ENCODE measurements at places on chromosomes 2 and 18.

GRCh38 chr2:199602271-199602895, 144.6 kb upstream of the SATB2 start:
- DNase-seq = no peak

- no peak for DNase-seq
Measured at GRCh38 chr18:3466045-3466444, 16.1 kb downstream of the TGIF1 start.

DNA sequence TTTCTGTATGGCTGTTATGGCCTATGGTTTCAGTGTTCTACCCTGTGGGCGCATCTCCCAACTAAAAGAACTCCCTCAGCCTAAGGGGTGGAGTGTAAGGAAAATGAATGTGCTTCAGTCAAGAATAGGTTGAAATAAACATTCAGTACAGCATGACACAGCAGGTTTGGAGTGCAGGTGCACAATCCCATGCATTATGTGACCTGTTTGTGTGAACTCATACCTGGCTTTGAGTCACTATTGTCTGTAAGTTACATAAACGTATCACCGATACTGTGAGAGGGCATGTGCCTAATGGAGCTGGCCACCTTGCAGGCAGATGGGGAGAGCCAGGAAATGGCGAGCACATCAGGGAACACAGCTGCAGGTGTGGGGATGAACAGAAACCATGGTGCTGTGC, 216.0 kb downstream of the DSEL start:
- peak; percentile 23 for DNase-seq

- no peak for DNase-seq
Measured at GRCh38 chr2:110842048-110842447, 109.7 kb downstream of the ACOXL start.

DNA sequence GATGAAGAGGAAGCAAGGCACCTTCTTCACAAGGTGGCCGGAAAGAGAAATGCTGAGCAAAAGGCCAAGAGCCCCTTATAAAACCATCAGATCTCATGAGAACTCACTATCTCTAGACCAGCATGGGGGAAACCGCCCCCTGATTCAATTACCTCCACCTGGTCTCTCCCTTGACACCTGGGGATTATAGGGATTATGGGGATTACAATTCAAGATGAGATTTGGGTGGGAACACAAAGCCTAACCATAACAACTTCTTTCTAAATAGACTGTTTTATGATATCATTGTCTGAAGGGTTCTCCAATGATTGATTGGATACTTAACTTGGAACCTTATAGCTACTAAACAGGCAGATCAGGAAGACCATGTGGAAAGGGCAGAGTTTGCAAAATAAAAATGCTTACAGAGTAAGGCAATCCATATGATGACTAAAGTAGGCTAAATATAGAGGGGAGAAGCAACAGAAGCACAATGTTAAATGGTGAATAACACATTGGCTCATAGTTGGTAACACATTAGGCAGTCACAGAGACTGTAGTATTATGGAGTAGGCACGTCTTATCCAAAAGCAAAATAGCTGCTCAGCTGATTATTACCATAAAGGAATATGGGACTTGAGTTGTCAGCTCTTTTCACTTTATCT, 179.0 kb downstream of the BARD1 start:
- no peak for DNase-seq

DNA sequence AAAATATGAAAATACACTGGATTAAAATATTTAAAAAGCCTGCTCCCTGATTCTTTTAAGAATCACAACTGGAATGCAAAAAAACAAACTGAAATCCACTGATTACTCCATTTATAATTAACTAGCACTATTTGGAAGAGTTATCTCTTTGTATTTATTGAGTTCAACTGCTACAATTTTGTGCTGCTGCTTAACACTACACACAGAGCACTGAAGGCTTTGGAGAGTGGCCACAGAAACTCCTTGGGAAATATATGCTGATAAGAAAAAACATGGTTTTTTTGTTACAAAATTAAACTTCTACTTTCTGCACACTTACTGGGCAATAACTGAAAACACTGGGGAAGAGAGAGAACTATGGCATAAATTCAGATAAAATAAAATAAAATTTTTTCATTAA, 19.8 kb upstream of the BZW1 start:
- no peak for DNase-seq

- no peak for DNase-seq
Measured at GRCh38 chr2:98505971-98506664, 61.5 kb downstream of the INPP4A start.

- DNase-seq = no peak
Measured at GRCh38 chr18:49934457-49934856, 121.1 kb upstream of the ACAA2 start.

GRCh38 chr18:78526923-78527711, 452.5 kb upstream of the SALL3 start:
- DNase-seq = peak; percentile 11

DNA sequence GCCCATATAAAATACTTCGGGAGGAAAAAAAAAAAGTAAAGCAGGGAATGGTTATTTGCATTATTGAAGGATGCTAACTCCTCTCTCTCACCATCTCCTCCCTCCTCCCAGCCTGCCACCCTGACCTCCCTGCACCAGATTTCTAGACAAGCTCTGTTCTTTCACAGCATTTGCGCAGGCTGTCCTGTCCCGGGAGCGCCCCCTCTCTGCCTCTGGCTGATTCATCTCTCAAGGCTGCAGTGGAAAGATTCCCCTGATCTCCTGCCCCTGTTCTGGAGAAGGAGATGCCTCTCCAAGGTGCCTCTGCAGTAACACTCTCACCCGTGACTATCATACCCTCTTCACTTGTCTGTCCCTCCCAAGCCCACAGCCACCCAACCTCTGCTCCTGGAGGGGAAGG, 38.5 kb downstream of the COL4A4 start:
- no peak for DNase-seq

DNA sequence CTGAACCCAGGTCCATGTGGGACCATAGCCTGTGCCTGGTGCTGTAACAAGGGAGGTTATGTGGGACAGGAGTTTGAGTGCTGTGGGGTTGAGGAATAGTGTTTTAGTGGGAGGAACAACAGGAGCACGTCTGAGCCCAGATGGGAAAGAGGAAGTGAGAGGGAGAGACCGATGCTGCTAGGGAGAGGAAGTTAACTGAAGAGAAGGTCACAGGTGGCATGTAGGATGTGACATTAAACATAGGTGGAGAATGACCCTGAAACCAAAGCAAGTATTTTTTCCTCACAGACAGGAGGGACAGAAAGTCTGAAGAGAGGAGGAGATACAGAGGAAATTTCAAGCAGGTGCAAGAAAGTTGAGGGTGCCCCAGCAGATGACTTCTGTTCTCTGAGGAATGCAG, 87.8 kb downstream of the ACOXL start:
- DNase-seq = no peak

DNA sequence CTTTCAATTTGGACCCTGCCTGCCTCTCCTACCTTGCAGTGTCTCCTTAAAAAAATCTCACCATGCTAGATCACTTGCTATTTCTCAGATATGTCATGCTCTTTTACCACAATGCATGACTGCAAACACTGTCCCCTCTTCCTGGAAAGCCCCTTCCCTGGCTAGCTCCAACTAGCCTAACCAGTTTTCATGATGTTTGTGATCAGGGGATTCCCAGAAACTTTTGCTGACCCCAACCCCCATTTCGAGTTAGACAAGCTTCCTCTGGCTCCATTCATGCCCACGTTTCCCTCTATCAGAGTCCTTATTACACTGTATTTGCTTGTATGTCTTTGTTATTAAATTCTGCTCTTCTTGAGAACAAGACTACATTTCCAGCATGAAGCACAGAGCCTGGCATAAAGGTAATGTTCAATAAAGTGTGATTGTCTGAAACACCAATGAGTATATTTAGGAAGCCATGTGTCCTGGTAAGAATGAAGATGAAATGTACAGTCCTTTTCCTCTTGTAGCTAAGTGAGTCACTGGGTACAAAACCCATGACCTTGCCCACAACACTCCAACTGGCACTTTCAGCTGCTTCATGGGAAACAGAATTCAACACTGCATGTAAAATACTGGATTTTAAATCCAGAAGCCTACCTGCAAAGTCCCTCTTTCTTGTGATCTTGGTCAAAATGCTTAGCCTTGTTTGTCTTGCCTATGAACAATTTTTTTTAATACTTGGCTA, 62.0 kb upstream of the ATL2 start:
- DNase-seq = no peak

GRCh38 chr18:11004294-11004693, 145.1 kb downstream of the PIEZO2 start:
- DNase-seq = no peak

DNA sequence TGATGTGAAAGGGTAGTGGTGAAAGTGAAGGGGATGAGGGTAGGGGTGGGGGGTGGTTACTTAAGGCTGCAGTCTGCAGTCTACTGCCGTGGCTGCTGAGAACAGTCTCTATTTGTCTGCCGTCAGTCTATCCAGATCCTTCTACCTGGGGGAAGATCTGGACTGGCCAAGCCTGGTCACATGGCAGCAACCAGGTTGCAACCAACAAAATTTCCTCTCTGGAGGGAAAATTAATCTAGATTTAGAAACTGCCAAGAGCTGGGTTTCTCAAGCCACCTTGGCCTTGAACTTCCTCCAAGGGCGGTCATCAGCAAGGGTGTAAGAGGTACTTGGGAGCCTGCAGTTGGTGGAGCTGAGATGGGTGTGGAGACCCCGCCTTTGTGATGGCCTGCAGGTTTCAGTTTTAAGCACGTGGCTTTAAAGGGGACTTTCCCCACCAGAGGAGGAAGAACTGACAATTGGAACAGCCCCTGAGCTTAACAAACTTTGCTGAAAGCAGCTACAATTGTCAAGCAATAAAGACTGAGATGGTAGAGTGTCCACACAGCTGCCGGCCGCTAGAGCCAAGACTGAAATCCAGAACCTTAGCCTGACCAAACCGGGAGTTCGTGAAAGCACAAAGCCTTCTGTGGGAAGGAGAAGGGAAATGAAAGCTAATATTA, 31.4 kb upstream of the KCMF1 start:
- DNase-seq = no peak

DNA sequence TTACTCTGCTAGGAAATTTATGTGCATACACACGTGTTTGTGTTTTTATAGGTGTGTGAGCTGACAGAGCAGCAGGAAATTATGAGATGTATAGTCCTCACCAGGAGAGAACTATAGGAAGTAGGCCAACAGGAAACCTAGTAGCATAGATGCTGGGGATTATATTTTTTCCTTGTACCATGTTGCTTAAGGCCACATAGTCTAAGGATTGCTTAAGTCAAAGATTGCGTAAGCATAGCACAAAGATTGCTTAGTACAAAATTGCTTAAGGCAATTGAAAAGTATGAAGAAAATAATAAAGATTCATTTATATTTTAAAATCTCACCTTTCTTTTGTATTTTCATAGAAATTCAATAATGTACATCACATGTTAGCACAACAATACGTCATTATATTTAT, 18.7 kb upstream of the CCDC102B start:
- DNase-seq = no peak

GRCh38 chr18:58098706-58099105, 54.7 kb downstream of the NEDD4L start:
- no peak for DNase-seq

DNA sequence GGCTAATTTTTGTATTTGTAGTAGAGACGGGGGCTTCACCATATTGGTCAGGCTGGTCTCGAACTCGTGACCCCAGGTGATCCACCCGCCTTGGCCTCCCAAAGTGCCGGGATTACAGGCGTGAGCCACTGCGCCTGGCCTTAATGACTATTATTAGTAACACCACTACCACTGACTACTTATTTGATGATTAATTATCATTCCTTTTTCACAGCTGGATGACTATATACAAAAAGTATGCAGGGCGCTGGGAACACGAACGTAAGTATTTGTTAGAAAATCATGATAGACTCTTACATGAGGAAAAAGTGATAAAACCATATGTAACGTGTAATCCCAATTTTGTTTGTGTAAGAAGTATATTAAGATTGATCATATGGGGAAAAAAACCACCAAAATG, 21.6 kb downstream of the DARS1 start:
- DNase-seq = no peak

DNA sequence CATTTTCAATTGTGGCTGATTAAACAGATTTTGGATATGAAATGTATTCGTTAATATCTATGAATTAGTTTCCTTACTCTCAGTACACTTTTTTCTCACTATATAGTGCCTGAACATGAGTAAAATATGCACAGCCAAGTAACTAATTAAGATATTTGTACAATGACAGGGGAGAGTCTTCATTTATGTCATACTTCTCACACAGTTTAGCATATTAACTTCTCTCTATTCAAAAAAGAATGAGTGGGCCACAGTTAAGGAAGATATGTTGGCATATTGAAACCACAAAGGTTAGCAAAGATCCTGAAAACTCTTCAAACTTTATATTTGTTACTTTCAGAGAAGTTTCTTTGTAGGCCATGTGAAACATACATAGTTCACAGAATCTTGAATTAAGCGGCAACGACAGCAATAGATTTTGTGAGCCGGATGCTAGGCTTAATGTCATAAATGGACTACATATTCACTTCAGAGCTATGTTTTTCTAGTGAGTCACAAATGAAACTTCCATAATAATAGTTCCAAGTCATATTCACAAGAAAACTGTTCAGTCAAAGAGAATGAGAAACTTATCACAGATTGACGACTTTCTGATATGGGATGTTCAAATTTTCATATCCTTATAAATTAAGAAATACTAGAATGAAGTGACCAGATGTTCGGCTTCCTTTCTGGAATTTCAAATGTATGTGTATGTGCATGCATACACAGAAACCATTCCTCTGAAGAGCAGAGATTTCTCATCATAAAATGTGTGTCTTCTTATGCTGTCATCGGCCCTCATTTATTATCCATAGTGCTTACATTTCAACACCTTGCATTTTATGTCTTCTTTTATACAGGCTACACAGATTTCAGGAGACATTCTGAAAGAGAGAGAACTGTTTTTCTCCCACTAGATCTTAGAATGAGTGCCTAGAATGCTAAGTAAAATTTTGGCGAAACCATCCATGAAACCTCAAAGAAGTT, 584.0 kb downstream of the SATB2 start:
- no peak for DNase-seq

DNA sequence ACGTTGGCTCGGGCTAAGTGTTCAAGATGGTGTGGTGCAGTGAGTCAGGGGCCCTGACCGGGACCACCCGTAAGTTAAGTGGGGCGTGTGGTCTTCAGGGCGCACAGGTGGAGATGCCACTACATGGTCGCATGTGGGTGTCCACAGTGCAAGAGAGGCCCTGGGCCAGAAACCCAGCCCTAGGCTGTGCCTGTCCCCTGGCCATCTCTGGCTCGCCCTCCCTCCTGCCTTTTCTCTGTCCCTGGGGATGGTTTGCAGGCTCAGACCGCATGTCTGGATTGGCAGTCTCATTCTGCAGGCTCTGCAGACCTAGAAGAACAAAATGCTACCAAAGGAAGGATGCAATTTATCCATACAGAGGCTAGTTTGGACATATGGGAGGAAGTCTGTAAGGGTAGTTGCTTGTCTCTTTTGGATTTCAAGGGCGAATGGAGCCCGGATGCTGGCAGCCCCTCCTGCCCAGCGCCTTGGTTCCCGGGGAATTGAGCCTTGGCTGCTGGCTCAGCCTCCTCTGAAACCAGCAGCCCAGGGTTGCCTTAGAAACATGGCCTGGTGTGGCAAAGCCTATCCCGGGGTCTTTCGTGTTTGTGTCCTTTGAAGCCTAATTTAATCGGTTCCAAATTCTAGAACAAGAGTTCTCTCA, 417.5 kb upstream of the HS6ST1 start:
- DNase-seq = no peak
